Renal cortex interstitium (tissue), 15 donors: ENCODE measurements at places on chromosomes 1 and 21. TPM values are rescaled to one million over a fixed set of nuclear protein-coding genes. Genes with fewer than 3 reads are reported as not detected.
A peak's percentile ranks its signal among the peaks of the same experiment; 100 is the strongest.

The CDK18 gene
- 25.1 TPM for polyA plus RNA-seq

The PEX10 gene
- polyA plus RNA-seq = 21.4 TPM

The ICOSLG gene
- 5.1 TPM for polyA plus RNA-seq

The TSACC gene
- 0.82 TPM for polyA plus RNA-seq

The CLIC6 gene
- polyA plus RNA-seq = 1.5 TPM

- DNase-seq = no peak
These were observed 78.9 kb upstream of the AK4 start for GRCh38 chr1:65069011-65069565.

- DNase-seq = peak; percentile 74
These were observed 30.2 kb upstream of the CLDN14 start for GRCh38 chr21:36509973-36510664.

GRCh38 chr1:117067533-117068370, 7.6 kb downstream of the TTF2 start:
- no peak for DNase-seq

DNA sequence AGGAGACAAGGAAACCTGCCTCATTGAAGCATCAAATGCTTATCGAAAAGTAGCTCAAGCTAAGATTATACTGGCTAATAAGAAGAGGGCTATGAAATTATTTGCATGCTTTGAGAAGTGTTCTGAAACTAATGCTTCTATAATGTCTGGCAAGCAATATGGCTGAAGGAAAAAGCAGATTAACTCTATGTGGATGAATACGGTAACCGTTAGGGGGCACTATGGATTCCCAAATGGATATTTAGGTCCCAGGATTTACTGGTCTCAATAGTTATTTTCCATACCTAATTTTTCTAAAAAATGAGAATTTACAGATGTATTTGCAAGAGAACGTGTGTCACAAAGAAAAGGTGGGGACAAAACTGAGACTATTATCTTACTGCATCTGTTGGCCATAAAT, 34.6 kb upstream of the RRP15 start:
- no peak for DNase-seq

DNA sequence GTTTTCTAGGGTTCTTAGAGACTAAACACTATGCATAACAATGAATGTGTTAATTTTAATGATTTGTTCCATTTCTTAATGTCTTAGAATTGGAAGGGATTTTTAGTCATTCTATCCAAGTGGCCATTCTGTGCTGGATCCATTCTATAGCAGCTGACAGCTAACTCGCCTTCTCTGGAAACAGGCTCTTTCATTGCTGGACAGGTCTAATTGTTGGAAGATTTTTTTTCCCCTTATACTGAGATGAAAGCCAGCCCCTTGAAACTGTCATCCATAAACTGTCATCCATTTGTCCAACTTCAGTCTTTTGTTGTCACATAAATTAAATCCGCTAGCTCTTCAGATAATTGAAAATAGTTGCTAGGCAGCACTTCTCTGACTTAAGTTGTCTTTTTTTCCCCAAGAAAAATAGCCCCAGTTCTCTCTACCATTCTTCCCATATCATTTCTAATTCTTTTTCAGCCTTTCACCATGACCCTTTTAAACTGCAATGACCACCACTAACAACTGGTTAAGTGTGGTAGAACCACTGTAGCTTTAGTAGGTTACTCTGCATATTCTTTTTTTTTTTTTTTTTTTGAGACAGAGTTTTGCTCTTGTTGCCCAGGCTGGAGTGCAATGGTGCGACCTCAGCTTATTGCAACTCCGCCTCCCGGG, 19.7 kb downstream of the AK4 start:
- no peak for DNase-seq

DNA sequence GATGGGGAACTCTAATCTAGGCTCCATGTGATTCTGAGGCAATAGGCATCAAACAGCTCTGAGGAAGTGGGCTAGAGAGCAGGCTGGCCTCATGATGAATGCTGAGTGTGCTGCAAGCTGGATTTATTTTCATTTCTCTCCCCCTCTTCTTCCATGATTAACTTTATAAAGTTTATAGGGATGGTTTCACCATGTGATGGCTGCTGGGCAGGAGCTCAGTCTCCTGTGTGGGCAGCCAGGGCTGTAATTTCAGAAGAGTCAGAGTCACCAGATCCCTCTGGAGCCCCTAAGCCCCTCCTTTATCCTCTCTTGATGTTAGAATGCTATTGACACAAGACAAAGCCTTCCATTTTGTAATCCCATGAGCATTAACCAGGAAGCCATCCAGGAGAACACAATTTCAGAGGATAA, 143.6 kb downstream of the CNIH3 start:
- DNase-seq = no peak

- no peak for DNase-seq
These were observed 23.2 kb downstream of the SGIP1 start for GRCh38 chr1:66557157-66557556.

DNA sequence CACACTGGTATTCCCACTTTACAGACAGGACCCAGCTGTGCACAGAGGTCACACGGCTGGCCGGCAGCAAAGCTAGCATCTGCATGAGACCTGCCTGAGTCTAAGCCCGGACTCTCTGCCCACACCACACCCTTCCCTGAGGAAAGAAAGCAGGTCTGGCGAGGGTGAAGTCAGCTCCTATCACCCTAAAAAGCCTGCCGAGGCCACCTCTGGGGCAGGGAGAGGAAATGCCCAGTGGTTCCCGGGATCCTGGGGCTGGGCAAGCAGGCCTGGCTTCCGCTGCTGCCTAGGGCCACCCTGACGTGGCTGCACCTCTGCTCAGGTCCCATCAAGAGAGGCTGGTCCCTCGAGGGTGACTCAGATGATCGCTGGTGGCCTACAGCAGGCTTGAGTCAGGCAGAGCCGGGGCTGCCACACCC, 42.2 kb downstream of the RAP1GAP start:
- no peak for DNase-seq

GRCh38 chr21:19181604-19182140, 778.1 kb upstream of the TMPRSS15 start:
- DNase-seq = no peak

DNA sequence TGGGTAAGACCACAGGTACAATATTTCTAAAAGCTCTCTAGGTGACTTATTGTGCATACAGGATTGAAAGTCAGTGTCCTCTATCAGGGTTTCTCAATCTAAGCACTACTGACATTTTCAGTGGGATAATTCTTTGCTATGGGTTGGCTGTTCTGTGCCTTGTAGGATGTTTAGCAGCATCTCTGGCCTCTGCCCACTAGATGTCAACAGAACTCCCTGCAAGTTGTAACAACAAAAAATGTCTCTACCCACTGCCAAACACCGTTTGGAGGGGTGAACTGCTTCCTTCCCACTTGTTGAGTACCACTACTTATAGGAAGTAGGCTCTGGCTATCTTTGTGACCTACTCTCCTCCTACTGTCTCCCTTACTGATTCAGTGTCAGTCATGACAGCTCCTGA, 90.1 kb upstream of the ZRANB2 start:
- no peak for DNase-seq

- no peak for DNase-seq
These were observed 6.6 kb downstream of the PLEKHN1 start for GRCh38 chr1:972726-973458.

GRCh38 chr1:67752306-67752705, 67.3 kb downstream of the GADD45A start:
- DNase-seq = no peak

DNA sequence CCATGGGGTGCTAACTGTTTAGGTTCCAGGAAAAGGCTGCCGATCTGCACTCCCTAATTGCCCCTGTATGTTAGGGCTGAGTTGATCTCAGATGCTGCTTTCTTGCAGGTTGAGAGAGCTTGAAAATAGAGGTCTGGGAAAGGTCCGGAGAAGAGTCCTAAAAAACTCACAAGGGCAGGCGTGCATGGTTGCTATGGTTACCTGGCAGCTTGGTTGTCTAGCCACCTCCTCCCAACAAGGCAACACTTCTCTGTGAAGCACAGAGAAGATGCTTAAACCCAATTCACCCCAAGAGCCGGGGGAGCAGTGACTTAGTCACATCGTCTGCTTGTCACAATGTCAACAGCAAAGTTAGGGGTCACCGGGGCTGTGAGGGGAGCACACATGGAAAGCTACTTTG, 31.0 kb upstream of the LRRC52 start:
- no peak for DNase-seq

DNA sequence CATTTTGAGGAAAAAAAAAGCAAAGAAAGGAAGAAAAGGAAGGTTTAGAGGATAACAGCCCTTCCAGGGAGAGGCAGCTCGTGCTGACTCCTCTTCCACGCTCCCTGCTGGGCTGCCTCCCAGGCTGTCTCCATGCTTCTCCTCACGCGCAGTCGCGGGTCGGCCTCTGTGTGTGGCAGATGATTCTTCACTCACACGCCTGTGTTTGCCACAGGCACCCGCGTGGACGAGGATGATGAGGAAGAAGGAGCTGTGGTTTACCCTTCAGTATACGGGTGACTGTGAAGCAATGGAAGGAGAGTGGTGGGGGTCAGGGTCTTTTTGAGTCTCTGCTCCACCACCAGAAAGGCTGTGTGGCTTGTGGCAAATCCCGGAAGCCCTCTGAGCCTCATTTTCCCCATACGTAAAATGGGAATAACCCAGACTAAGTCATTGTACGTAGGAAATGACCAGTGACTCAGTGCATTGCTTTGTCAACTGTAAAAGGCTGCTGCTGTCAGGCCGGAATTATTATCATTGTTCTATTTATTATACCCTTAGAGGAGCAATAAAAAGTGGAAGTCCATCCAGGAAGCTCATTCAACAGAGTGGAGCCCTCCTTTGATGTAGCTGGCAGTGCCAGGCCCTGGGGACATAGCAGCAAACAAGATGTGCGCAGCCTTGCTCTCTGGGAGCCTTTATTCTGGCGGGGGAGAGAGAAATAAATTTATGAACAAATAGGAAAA, 11.9 kb upstream of the SH2D2A start:
- DNase-seq = no peak

DNA sequence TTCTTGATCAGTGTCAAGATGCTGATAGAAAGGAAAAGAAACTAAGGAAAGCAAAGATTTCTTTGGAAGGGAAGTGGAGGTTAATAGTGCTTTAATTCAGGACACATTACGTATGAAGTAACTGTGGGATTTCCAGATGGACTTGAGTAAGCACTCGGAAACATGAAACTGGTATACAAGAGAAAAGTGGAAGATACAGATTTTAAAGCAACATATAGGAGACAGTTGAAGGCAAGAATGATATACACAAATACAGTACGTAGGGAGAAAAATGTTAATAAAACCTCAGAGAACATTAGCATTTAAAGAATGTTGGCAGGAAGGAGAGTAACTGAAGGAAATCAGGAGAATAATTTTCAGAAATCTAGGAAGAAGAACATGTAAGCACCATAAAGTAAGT, 730.9 kb upstream of the ADGRL2 start:
- DNase-seq = no peak

DNA sequence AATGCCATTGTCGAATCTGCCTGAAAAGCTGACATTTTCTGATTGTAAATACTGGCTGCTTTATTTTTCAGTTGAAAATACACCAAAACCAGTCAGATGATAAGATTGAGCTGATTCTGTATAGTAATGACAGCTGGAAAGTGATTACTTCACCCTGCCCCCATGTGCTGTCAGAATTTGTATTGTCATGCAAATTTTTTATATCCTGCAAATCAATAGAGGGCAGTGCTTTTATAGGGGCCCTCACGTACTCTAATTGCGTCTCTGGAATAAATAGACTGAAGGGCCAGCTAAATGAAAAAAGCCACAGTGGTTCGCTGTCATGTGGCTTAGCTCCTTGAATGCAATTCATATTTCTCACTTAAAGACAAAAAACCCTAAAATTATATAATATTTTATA, 208.6 kb downstream of the LHX8 start:
- DNase-seq = no peak

DNA sequence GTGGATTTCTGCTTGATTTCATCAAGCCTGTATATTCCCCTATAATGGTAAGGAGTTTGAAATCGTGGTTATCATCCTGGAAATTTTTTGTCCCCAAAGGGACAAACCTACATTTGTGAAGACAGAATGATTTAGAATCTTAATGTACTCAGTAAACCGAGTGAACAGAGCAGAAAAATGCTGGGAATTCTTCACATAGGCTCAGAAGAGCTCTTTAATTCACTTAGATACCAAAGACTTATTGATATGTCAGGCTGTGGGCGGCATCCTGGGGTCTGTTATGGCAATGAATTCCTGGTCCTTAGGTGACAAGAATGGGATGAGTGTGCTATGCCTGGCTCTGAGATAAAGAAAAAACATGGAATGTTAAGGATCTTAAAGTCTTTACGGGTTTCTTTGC, 74.9 kb downstream of the ROR1 start:
- DNase-seq = no peak

DNA sequence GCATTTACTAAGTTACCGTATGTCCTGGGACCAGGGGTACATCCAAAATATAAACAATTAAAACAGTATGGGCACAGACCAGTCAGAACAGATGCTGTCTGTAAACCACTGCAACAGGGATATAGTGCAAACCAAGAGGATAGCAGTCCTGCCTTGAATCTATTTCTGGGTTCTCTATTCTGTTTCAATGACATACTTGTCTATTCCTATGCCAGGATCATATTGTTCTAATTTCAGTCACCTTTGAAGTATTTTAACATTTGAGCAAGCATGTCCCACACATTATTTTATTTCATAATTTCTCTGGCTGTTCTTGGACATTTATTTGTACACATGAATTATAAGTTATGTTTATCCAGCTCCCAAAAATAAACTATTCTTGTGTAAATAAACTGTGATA, 28.2 kb upstream of the SYDE2 start:
- DNase-seq = no peak

DNA sequence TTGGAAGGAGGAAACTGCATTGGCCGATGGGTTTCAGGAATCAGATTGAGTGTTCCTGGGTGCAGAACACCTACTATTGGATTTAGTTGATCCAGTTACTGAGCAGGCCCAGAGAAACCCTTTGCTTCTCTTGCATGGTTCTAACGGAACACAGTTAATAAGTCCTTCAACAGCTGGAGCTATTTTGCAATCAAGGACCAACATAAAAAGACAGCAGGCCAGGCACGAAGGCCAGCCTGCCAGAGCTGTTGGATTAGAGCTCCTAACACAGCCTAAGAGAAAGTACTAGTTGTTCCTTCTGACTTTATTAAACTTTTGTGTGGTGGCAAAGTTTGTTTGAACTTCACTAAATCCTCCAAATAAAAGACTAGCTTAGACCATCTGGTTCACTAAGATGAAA, 148.0 kb upstream of the LMO4 start:
- DNase-seq = no peak

DNA sequence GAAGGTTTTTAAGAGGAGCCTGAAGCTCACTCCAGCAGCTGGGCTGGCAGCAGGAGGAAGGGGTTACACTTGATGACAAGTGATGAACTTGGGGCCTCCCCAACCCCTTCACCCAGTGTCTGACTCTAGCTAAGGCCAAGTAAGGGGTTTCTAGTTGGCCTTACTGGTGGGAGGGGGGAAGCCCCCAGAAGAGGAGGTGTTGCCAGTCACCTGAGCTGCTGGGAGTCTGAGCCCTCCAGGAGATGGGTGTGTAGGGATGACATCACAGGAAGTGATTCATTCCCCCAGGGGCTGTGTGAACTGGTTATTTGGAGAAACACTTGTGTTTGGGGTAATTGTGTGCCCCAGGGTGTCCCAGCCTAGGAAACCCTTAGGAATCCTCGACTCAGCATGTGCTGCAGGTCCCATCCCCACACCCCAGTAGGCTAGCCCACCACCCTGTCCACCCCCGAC, 3.1 kb downstream of the PADI1 start:
- DNase-seq = no peak
